ENCODE measurements at places on chromosomes 4 and X.

GRCh38 chrX:48694776-48695533 is 1.6 kb upstream of the SUV39H1 start:
- DNase-seq, result no peak

- no peak for DNase-seq
Observed at GRCh38 chrX:148541584-148541940, 41.1 kb downstream of the AFF2 start.

GRCh38 chr4:25807102-25807728 is 55.6 kb downstream of the SEL1L3 start:
- DNase-seq, result no peak

GRCh38 chrX:25873196-25873595 is 264.9 kb upstream of the MAGEB18 start:
- no peak for DNase-seq

DNA sequence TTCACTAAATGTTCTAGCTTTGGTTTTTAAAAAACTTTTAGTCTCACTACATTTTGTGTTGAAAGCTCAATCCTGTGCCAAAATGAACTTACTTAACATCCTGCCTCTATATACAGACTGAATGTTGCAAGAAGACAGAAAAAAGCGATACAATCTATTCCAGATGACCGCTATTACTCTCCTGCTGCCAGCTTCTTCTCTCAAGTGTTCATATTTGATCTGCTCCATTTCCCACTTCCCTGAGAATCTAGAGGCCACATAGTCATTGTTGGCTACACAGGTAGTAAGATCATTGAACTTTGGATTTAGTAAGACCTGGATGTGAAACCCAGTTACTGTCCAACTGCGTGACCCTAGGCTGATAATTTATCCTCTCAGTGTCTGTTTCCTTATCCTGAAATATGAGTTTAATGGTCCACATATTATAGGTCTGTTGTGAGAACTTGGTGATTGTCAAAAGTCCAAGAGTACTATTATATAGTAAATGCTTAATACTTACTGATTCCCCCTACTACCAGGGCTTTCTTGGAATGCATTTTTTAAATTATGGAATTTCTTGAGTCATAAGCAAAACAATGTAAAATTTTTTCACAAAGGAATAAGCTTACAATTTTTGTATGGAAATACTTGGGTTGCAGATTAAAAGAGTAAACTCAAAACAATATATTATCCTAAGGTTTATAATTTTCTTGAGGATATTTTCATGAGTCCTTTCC is 976.8 kb upstream of the ADGRL3 start:
- DNase-seq, result no peak

Measured in hippocampal formation (tissue), 2 donors.